ENCODE measurements at places on chromosomes 5 and 9. TPM values are rescaled to one million over a fixed set of nuclear protein-coding genes. Genes with fewer than 3 reads are reported as not detected.

DNA sequence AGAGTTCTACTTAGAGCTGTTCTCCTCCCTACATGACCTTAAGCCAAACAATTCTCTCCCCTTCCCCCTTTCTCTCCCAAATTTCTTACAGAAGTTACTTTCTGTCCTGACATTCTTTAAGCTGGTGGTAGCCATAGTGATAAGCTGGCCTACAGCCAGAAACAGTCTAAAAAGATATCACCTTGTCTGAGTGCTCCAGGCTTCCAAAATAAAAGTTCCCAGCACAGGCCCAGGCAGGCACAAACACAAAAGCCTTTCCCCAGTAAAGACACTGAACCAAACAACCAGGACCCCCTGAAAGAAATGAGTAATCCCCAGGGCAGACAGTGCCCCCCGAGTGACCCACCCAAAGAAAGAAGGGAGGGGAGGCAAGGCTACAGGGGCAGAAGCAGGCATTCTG, 19.2 kb downstream of the SIL1 start:
- no peak overlapping the region for H3K4me3 ChIP-seq
- peaks cover 81% of the 10 kb centered on the region for H3K4me1 ChIP-seq
- H3K36me3 ChIP-seq: no peaks in the 10 kb centered on the region
- H3K27me3 ChIP-seq: no peaks in the 10 kb centered on the region
- peak overlapping the region; percentile 53 for H3K27ac ChIP-seq

GRCh38 chr9:19781240-19781639, 7.6 kb downstream of the SLC24A2 start:
- H3K4me1 ChIP-seq: no peaks in the 10 kb centered on the region
- no peak for DNase-seq
- no peak overlapping the region for H3K27ac ChIP-seq
- no peaks in the 10 kb centered on the region for H3K36me3 ChIP-seq
- no peak overlapping the region for H3K4me3 ChIP-seq
- no peaks in the 10 kb centered on the region for H3K27me3 ChIP-seq

The MZB1 gene
- total RNA-seq: 12.2 TPM

- no peak overlapping the region for H3K27ac ChIP-seq
- no peak for DNase-seq
- H3K4me3 ChIP-seq: no peak overlapping the region
- H3K27me3 ChIP-seq: no peaks in the 10 kb centered on the region
- H3K4me1 ChIP-seq: peaks cover 4% of the 10 kb centered on the region
- no peaks in the 10 kb centered on the region for H3K36me3 ChIP-seq
These were observed 34.8 kb downstream of the ITGA2 start for GRCh38 chr5:53023969-53024368.

DNA sequence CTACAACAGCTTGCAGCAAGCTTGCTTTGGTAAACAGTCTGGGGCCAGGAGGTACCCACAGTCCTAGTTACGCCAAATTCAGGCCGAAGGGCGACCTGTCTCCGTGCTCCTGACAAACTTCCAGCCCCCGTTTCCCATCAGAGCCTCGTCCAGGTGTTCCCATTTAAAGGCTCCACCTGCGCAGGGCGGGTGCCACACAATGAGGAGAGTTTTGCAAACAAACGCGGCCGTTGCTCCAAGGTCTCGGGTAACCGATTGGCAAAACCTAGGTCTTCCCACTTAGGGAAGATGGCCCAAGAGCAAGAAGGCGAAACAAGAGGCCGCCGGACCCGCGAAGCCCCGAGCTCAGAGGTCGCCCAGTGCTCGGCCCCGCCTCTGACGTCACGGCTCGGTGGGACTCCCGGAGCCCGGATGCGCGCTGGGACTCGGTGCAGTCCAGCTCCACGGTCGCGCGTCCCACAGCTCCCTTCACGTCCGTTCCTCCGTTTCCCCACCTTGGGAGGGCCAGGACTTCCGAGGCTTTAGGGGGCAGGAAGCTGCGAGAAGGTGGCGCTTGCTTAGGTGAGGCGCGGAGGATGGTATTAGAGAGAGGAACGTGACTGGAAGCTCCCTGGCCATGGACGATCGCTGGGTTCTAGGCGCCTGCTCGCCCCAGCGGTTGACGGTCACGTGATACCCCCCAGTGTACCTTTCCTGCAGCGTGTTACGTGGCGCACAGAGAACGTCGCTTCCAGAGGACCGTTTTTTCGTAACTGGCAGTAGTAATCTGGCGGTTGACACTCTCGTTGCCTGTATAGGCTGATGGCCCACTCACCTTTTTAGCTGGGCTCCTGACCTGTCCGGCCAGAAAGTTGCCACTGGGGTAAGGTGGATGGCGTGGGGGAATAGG, 41.8 kb upstream of the KDM4C start:
- H3K27ac ChIP-seq: peak overlapping the region; percentile 93
- no peaks in the 10 kb centered on the region for H3K27me3 ChIP-seq
- H3K4me3 ChIP-seq: peak overlapping the region; percentile 8
- peak; percentile 88 for DNase-seq
- peaks cover 19% of the 10 kb centered on the region for H3K4me1 ChIP-seq
- no peaks in the 10 kb centered on the region for H3K36me3 ChIP-seq

The SPINK5 gene
- 1.6 TPM for total RNA-seq

DNA sequence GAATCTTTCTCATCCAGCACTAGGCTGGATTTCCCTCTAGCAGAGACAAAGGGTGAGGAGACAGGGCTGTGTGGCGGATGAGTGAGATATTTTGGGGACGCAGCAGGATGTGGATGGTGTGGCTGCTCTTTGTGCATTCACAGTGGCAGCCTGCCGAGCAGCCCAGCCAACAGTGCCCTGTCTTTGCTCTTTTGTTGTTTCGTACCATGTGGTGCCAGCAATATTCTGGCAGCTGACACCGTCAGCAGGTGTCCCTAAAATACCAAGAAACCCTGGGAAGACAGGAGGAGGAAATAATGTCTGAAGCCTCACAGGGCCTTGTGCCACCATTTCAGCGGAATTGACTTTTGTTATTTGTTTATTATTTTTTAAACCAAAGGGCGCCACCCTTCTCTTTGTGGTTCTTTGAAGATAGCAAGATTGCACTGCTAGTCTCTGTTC, 141.4 kb downstream of the CCDC192 start:
- H3K36me3 ChIP-seq: no peaks in the 10 kb centered on the region
- no peaks in the 10 kb centered on the region for H3K27me3 ChIP-seq
- no peak overlapping the region for H3K27ac ChIP-seq
- no peaks in the 10 kb centered on the region for H3K4me1 ChIP-seq
- DNase-seq: no peak

- H3K4me1 ChIP-seq: no peaks in the 10 kb centered on the region
- no peak overlapping the region for H3K4me3 ChIP-seq
- H3K27ac ChIP-seq: no peak overlapping the region
- H3K36me3 ChIP-seq: no peaks in the 10 kb centered on the region
- DNase-seq: no peak
These were observed 647.8 kb downstream of the CDH9 start for GRCh38 chr5:26390608-26391007.

GRCh38 chr5:95809414-95809960, 13.0 kb downstream of the GLRX start:
- H3K4me1 ChIP-seq: peaks cover 29% of the 10 kb centered on the region
- H3K27me3 ChIP-seq: no peaks in the 10 kb centered on the region
- H3K27ac ChIP-seq: no peak overlapping the region
- no peaks in the 10 kb centered on the region for H3K36me3 ChIP-seq
- peak; percentile 39 for DNase-seq

The MLANA gene
- not detected for total RNA-seq

DNA sequence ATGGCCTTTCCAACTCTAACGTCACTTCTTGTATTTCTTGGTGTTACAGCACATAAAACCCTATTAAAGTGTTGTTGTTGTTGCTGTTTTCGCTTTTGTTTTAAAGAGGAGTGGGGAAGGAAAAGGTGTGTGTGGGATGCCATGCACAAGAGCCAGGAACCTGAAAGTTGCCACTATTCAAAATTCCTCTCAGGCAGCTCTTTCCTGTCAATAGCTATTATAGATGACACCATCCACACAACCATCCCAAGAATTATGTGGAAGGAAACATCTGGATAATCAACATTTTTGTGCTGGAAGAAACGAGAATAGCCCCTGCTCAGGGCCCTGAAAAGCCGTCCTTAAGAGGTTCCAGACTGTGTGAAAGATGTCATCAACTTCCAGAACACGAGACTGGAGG, 79.3 kb downstream of the SHB start:
- no peaks in the 10 kb centered on the region for H3K27me3 ChIP-seq
- peaks cover 41% of the 10 kb centered on the region for H3K4me1 ChIP-seq
- DNase-seq: no peak
- peak overlapping the region; percentile 63 for H3K27ac ChIP-seq

DNA sequence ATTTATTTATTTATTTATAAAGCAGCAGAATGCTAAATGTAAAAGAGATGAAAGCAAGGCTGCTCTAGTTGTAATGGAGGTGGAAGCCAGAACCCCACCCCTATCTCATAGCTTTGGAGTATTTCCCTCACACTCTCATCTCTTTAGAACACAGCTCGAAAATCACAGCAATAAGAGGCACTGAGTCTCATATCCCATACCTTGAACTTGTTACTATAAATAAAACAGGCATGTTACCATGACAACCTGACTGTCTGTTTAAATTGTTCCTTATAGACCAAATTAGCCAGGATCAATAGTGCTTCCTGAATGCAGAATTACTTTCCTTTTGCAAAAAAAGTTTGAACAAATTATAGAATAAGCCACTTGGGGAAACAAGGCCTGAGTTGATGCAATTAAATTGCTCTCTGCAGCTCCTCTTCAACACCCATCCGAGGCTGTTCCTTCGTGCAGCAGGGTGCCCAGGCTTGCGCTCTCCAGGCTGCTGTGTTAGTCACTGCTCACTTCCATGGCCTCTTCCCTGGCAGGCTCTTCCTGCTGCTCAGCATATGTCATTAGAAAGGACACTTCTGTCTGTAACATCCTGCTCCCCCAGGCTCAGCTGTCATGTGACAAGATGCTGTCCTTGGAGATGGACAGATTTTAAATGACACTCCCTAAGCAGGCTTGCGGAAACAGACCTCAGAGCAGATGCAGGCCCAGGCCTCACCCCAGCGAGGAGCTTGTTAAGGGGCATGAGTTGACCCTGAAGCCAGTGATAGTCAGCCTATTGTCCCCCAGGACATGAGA, 120.2 kb downstream of the CARTPT start:
- H3K27me3 ChIP-seq: no peaks in the 10 kb centered on the region
- H3K27ac ChIP-seq: no peak overlapping the region
- no peak overlapping the region for H3K4me3 ChIP-seq
- DNase-seq: no peak
- H3K36me3 ChIP-seq: no peaks in the 10 kb centered on the region

GRCh38 chr5:109611505-109611904, 78.2 kb upstream of the MAN2A1 start:
- no peaks in the 10 kb centered on the region for H3K36me3 ChIP-seq
- H3K27me3 ChIP-seq: no peaks in the 10 kb centered on the region
- no peaks in the 10 kb centered on the region for H3K4me1 ChIP-seq
- DNase-seq: no peak

DNA sequence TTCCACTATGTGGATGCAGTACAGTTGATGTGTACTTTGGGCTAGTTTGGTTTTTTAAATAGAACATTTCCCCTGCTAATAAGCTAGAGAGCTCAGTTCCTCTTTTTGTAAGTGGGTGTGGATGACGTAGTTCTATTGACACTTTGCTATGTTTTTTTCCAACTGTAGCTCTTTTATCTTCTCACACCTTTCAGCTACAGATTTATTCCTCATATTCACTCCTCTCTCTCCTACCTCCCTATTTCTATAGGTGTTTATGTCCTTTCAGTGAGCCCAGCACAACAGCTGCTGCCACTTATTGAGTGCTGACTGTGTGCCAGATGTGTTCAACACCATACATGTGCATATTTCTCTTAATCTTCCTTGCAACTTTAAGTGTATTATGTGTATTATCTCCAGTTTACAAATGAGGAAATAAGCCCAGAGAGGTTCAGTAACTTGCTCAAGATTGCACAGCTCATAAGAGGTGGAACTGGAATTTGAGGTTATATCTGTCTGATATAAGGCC, 215.7 kb downstream of the SEMA6A start:
- peaks cover 13% of the 10 kb centered on the region for H3K4me1 ChIP-seq
- no peak overlapping the region for H3K4me3 ChIP-seq
- no peaks in the 10 kb centered on the region for H3K36me3 ChIP-seq
- H3K27me3 ChIP-seq: no peaks in the 10 kb centered on the region
- DNase-seq: no peak
- no peak overlapping the region for H3K27ac ChIP-seq

GRCh38 chr5:173229966-173230689, 4.9 kb downstream of the NKX2-5 start:
- peaks cover 38% of the 10 kb centered on the region for H3K4me1 ChIP-seq
- H3K4me3 ChIP-seq: no peak overlapping the region
- no peak overlapping the region for H3K27ac ChIP-seq
- H3K27me3 ChIP-seq: no peaks in the 10 kb centered on the region
- no peaks in the 10 kb centered on the region for H3K36me3 ChIP-seq
- DNase-seq: no peak

The GALNT12 gene
- 53.1 TPM for total RNA-seq

DNA sequence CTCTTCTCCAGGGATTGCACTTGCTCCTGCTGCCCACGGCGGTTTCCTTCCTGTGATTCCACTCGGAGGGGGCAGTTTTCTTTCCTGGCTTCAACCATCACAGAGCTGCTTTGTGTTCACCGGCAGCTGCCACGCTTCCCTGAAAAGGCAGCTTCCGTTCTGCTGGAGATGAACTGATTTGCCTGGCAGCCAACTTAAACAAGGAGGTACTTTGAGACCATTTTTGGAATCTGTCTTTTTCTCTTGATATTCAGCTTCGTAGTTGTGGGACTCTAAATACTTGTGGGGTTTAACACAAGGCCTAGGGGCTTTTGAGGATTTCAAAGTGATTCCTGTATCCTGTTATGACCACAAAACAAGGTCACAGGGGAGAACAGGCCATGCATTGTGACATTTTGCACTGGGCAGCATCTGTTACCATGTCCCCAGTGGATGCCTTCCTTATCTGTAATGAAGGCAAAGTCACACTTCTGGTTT, 192.0 kb downstream of the MTRR start:
- no peaks in the 10 kb centered on the region for H3K27me3 ChIP-seq
- H3K4me1 ChIP-seq: no peaks in the 10 kb centered on the region
- DNase-seq: no peak
- no peaks in the 10 kb centered on the region for H3K36me3 ChIP-seq
- H3K27ac ChIP-seq: no peak overlapping the region

DNA sequence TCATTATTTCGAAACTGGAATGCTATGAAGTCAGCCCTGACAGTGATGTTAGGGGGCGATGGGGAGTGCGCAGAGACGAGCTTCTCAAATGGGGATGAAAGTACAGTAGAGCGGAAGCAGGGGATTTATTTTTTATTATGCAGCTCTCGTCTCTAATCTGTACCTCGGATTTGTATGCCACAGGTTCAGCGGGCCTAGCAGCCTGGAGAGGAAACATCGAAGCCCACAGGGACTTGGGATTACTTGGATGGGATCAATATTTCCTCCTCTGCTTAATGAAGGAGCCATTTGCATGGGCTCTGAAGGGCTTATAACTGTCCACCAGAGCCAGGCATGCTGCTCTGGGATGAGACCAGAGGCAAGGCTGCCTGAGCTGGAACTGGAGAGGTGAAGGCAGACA, 133.5 kb upstream of the RAPGEF1 start:
- no peak overlapping the region for H3K4me3 ChIP-seq
- H3K27me3 ChIP-seq: no peaks in the 10 kb centered on the region
- DNase-seq: no peak
- no peak overlapping the region for H3K27ac ChIP-seq

GRCh38 chr5:90586469-90586868, 27.9 kb downstream of the ADGRV1 start:
- no peak for DNase-seq
- no peaks in the 10 kb centered on the region for H3K27me3 ChIP-seq
- H3K4me1 ChIP-seq: no peaks in the 10 kb centered on the region

- no peaks in the 10 kb centered on the region for H3K27me3 ChIP-seq
- H3K36me3 ChIP-seq: no peaks in the 10 kb centered on the region
- DNase-seq: no peak
- no peaks in the 10 kb centered on the region for H3K4me1 ChIP-seq
- no peak overlapping the region for H3K4me3 ChIP-seq
These were observed 15.8 kb upstream of the TMED9 start for GRCh38 chr5:177576169-177576568.

All from body of pancreas (tissue), 4 donors.